Esophagus mucosa (tissue), 1 donor: ENCODE measurements at places on chromosomes 5 and 9. TPM values are rescaled to one million over a fixed set of nuclear protein-coding genes. Genes with fewer than 3 reads are reported as not detected.

Gene PAX5
- 0.44 TPM for total RNA-seq

DNA sequence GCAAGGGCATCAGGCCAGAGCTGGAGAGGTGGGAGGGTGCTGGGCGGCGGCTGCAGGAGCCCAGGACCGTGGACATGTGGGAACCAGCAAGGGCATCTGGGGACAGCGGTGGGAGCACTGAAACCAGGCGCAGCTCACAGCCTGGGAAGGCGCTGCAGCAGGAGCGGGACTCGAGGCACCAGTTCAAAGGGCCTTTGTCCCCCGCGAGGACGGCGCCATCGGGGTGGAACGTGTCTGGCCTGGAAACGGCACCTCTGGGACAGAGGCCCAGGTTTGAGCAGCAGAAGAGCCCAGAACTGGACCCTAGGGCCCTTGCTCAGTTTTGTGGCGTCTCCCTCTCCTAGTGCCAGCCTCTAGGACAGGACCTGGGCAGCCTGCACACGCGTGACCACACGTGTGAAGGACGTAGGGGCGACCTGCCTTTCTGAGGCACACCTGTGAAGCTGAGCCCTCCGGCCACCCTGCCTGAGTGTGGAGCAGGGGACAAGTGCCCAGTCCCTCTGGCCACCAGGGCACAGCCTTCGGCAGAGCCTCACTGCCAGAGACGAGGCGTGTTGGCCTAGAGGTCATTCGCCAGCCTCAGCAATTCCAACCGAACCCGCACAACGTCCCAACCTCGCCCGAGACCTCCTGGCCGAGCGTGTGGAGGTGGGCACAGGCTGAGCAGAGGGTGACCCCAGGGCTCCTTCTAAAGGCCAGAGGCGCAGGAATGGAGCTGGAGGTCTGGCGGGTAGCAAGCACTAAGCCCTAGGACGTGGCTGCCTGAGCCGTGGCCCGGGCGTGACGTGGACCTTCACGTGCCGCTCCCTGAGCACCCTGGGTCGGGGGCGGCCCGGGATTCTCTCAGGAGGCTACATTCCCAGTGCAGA is 2.2 kb upstream of the TMEM210 start:
- no peak for ATAC-seq

GRCh38 chr5:179324760-179325295 is 20.4 kb downstream of the ADAMTS2 start:
- ATAC-seq = no peak

DNA sequence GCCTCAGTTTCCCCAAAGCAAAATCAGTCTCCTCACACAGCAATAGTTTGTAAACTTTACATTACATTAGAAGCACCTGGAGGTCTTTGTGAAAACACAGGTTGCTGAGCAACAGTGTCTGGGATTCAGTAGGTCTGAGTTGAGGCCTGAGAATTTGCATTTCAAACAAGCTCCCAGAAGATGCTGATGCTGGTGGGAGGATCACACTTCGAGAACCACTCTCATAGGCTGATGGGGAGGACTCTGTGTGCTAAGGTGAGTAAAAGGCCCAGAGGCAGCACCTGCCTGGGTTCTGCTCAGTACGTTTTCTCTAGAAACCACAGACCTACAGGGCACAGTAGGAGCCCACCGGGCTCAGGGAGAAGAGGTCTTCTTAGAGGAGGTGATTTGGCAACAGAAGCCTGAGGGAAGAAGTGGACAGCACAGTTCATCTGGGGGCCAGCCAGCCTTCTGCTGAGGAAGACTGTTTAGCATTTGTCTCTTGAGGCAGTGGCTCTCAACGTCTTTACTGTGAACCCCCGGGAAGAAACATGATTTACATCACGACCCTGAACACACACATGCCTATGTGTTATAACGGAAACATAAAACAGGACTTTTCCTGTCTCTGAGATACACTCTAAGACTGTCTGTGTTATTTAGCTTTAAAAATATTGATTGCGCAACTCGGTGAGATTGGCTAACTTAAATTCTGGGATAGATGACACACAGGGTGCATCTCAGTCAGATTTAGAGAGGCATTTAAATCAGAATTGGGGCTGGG is 24.8 kb upstream of the DENND1A start:
- no peak for ATAC-seq

DNA sequence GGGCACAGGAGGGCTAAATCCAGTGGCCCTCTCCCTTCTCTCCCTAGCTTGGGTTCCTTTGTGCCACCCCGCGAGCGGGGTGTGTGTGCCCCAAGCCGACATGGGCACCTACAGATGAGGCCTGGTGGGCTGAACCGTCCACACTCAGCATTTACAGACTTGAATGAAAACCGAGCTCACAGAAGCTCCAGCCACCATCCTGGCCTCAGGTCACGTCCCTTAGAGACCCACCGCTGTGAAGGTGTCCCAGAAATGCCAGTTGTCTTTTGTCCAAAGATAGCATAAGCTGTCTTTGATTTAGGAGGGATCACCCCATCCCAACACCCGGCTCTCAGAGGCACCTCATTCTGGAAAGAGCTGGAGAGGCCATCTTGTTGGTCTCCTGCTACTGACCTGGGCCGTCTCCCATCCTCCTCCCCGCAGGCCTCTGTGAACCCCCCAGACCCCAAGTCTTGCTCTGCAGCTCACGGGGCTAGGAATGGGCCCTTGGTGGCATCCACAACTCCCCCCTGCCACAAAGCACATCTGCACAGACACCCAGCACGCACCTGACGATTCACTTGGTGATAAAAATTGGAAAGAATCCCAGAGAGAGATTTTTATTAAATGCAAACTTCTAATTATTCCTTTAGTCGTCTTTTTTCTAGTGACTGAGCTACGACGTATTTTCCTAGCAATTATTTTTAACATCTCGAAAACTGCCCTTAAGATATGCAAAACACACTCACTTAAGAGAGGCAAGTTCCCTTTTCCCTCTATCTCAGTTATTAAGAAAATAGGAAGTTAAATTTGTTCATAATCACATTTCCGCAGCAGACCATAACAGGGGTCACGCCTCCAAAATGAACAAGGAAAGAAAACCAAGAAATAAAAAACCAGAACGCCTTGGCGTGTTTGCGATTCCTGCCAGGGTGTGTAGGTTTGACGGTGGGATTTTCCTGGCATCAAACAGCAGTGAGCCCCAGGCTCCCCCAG is 80.5 kb upstream of the LMX1B start:
- no peak for ATAC-seq

- ATAC-seq = no peak
Observed at GRCh38 chr9:134546746-134547145, 94.9 kb upstream of the COL5A1 start.
